Caudate nucleus (tissue), 63 donors: ENCODE measurements at places on chromosomes 11 and 22.

DNA sequence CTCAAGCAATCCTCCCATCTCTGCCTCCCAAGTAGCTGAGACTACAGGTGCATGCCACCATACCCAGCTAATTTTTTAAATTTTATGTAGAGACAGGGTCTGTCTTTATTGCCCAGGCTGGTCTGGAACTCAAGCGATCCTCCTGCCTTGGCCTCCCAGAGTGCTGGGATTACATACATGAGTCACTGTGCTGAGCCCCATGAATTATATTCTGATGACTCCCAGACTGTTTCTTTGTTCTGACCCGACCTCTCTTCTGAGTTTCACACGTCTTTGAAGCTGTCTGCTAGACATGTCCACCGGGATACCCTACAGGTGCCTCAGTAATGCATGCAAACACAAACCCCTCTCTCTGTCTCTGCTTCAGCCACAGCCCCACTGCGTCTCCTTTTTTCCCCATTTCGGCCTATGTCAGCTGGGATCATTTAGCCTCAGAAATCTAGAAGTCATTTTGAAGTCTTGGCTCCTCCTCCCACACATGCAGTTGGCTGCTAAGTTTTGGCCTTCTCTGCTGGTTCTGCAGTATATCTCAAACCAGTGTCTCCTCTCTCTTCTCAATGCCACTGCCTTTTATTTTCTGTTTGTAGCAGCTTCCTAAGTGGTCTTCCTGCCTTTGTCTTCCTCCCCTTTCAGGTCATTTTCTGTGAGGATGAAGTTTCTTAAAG lies 4.8 kb downstream of the VPS26B start:
- DNase-seq: no peak

GRCh38 chr11:106379712-106380111 lies 302.2 kb downstream of the AASDHPPT start:
- peak; percentile 24 for DNase-seq

GRCh38 chr22:37752189-37753087 lies 55.3 kb upstream of the GCAT start:
- DNase-seq: peak; percentile 9

DNA sequence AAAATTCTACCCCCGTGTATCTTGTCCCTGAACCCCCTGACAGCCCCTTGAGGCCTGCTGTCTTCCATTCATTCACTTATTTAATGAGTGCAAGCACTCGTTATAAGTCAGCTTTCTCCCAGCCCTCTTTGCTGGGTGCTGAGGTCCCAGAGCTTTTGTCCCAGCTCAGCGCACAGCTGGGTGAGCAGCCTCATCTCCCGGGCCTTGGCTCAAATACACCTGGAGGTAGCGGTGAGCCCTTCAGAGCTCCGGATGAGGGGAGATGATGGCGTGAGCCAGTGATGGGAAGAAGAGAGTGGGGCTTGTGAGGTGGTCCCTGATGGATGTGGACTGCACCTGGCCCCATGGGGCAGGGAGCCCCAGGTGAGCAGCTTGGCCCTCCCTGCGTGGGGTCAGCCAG lies 18.1 kb upstream of the ARHGAP8 start:
- no peak for DNase-seq

- no peak for DNase-seq
These were observed 95.5 kb upstream of the TMEM45B start for GRCh38 chr11:129720156-129720555.

DNA sequence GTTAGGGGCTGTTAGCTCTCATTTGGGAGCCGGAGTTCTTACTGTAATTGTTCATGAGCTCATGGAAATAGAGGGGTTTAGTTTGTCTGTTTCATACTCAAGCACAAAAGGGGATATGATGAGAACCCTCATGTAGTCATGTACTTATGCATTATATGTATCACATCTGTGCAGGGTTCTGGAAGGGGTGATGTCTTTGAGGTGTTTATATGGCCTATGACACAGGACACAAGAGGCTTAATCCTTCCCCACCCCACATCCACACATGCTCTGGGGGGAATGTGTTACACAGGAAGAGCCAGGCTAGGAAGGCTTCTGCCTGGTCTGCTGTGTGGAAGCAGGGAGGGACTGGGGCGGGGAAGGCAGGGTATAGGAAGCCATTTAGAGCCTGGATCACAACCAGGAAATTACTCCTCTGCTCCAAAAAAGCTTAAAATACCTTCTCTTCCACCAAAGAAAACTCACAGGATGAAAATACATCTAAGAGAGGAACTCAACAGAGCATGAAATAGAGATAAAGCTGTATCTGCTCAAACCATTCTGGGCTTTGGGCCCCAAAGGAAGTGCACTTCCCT lies 316.1 kb downstream of the TMEM135 start:
- DNase-seq: no peak

GRCh38 chr11:66346476-66347424 lies 679 bp downstream of the B4GAT1 start:
- DNase-seq: no peak

- no peak for DNase-seq
These were observed 1043.1 kb downstream of the JRKL start for GRCh38 chr11:97432926-97433325.

DNA sequence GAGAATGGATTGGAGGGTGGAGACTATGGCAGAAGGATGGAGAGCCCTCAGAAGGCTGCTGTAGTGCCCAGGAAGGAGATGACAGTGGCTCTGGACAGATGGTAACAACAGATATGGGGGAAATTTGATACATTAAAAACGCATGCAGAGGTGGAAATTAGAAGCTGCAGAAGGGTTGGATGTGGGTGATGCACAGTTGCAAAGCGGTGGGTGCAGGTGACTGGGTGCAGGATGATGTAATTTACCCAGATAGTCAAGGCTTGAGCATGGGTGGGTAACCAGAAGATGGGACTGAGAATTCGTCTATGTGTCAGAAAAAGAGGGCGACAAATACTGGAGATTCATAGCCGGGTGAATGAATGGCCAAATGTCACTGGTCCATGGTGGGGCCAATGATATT lies 570.3 kb downstream of the MN1 start:
- DNase-seq: no peak

DNA sequence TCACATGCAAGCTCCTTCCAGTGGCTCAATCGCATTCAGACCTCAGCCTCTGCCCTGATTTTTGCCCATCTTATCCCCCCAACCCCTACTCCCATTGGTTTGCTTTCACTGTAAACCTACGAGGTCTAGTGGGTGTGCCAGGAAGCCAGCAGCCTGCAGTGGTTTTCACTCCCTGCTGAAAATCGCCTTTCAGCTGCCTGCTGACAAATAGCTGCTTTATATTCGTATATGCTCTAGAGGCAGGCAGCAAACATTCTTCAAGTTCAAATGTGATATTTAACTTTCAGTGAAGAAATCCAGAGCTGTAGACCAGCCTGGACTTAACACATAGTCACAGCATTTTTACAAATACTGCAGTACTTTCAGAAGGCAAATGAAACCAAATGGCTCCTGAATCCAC lies 92.8 kb upstream of the APOA1 start:
- no peak for DNase-seq

GRCh38 chr11:90836031-90836430 lies 613.2 kb upstream of the CHORDC1 start:
- no peak for DNase-seq

DNA sequence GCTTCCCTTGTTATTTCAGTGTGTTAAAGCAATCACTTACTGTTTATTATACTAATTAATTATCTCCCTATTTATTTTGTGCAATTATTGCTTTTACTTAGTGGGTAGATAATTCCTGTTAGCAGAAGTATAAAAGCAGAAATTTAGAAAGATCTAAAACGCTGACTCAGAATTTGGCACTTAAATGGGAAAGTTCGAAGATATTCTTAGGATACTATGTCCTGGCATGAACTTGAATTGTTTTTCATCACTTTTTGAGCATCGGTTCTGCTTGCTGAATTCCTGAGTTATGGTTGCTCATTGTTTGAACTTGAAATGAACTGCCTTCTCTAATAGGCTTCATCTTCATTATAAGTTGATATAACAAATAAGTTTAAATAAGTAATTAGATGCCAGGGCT lies 325.4 kb downstream of the JRKL start:
- DNase-seq: no peak

GRCh38 chr11:13126430-13126829 lies 117.3 kb downstream of the RASSF10 start:
- DNase-seq: no peak

DNA sequence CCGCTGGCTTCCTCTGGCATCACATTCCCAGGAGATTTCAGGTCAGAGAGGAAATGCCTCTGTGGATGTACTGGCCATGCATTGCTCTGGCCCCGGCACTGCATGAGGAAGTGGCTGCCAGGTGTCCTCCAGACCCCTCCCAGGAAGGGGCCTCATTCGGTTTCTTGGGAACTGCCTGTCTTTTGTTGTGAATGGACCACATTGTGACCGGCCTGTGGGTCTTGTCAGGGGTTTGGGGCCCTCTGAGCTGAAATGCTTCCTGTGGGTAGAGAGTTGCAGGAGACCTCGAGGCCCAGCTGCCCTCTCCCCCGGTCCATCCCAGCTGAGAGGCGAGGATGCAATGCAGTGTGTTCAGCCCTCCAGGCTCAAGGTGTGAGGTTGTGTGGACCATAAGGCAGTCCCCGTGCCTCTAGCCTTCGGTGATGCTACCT lies 18.8 kb upstream of the ST3GAL4 start:
- DNase-seq: no peak

GRCh38 chr22:22943521-22944267 lies 56.1 kb downstream of the IGLL5 start:
- no peak for DNase-seq

DNA sequence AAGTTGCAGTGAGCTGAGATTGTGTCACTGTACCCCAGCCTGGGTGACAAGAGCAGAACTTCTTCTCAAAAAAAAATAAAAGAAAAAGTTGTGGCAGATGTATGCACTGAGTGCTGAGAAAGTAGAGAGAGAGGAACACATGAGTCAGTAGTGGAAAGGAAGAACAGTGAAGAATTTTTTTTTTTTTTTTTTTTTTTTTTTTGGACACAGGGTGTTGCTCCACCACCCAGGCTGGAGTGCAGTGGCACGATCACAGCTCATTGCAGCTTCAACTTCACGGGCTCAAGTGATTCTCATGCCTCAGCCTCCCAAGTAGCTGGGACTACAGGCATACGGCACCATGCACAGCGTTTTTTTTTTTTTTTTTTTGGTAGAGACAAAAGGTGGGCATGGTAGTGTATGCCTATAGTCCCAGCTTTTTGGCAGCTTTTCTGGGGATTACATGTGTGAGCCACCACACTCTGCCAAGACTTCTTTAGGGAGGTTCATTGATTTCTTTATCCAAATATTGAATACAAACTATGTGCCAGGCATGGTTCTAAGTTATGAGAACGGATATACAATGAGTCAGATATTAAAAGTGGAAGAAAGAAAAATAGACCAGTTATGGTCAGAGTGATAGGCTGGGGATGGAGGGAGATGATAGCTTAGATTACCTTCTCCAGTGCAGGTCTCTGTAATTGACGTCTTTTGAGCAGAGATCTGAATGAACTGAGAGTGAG lies 62.0 kb downstream of the YAP1 start:
- no peak for DNase-seq
